Stimulated activated CD8-positive, alpha-beta memory T cell treated with anti-CD3 and anti-CD28 coated beads, Interleukin-4, amount 100 ng/mL, for 1 hour (primary cell): ENCODE measurements at places on chromosomes 7 and 10.

- no peak for DNase-seq
Measured at GRCh38 chr10:116121640-116122525, 151.1 kb downstream of the GFRA1 start.

DNA sequence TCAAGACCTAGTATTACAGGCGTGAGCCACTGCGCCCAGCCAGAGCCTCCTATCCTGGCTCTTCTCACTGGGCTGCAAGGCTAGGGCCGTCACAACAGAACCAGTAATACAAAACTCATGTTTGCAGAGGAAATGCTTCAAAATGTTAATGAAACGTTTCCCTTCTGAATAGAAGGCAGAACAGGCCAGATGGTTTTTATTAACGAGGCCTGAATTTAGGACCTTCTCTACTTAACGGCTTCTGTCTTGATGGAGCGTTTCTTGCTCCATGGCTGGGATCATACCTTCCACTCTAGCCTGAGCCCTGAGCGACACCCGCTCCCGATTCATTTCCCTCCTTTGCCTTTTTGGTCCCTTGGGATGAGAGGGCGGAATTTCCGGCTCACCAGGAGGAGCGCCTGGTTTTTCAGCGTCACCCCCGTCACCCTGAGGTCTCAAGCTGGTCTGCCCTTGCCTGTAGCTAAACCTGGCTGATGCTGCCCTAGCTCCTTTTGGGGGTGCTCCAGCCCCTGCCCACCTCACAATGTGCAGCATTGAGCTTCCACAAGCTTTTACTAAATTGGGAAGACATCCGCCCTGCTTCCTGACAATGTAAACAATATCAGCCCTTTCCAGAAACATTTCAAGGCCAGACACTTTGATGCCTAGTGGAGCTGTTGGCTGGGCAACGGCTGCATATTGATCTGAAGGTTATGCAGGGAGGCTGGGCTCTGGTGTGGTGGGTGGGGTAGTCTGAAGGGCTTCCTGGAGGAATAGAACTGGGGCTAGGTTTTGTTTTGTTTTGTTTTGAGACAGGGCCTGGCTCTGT, 5.2 kb downstream of the CLIP2 start:
- DNase-seq: no peak

DNA sequence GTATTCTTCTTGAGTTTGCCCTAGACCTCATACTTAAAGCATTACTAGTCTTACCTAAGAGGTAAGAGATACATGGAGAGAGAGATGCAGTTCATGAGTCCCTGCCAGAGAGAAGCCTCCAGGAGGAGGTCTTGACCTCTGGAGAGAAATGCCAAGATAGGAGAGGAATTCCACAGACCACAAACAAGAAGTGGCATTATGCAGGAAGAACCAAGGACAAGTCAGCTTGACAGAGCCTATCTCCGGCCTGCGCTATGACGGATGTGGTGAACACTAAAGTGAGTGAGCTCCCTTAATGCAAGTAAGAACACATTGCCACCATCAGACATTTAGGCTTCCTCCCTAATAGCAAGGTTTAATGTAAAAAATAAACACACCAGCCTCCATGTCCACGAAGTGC, 27.9 kb upstream of the COL1A2 start:
- no peak for DNase-seq

DNA sequence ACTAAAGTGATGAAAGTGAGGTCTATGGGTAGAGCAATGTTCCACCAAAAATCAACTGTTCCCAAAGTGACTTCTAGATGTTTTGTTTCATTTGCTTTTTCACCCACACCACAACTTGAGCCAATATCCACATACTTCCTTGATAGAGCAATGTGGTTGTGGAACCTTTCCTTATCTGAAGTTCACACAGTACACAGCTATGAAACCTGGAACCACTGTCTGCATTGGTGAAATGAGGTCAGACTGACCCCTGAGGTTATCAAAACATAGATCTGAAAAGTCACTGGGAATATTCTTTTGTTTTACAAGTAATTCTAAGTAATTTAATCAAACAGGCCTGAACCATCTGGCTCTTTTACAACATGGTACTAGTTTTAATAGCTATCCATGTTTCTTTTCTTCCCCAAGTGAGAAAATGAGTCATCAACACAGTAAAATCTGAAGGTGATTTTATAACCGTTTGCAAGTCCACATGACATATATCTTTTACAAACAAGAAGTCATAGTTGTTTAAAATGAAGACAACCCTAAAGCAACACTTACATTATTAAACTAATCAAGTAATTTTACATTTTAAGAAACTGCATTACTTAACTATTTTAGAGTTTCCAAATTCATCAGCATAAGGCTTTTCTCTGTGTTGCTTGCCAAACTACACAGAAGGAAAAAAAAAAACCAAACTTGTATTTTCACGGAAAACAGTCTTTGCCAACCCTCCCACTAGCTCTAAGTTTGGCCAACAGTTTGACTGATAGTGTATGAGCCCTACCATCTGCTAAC, 80.3 kb downstream of the LRRC17 start:
- DNase-seq: no peak
